ENCODE measurements at places on chromosomes 6 and 20. TPM values are rescaled to one million over a fixed set of nuclear protein-coding genes. Genes with fewer than 3 reads are reported as not detected.

Gene F13A1
- total RNA-seq: 2.5 TPM

Gene PAX1
- not detected for total RNA-seq

Gene COL9A1
- 11.0 TPM for total RNA-seq

Gene NHLRC1
- 3.1 TPM for total RNA-seq

Gene TJAP1
- 6.9 TPM for total RNA-seq

Gene HLA-DQA2
- not detected for total RNA-seq

Gene NINL
- total RNA-seq: 46.6 TPM

Gene KCNK16
- total RNA-seq: not detected

Gene CFAP61
- 3.1 TPM for total RNA-seq

Gene ZNF391
- total RNA-seq: 5.3 TPM

Gene XKR7
- total RNA-seq: 18.2 TPM

Gene CSTF1
- 31.0 TPM for total RNA-seq

Gene NFS1
- total RNA-seq: 39.4 TPM

Gene ADGRF5
- 11.3 TPM for total RNA-seq

Gene MATN4
- not detected for total RNA-seq

Gene SAMD5
- total RNA-seq: 22.5 TPM

Gene COL21A1
- 1.3 TPM for total RNA-seq

Gene THEMIS
- 0.31 TPM for total RNA-seq

Gene TXLNB
- 0.31 TPM for total RNA-seq

Gene C6orf132
- under 0.01 TPM for total RNA-seq

Gene ID4
- total RNA-seq: 82.0 TPM

All from parietal lobe (tissue), 2 donors.